Bronchial epithelial cell (primary cell): ENCODE measurements at places on chromosomes 12 and 14.

DNA sequence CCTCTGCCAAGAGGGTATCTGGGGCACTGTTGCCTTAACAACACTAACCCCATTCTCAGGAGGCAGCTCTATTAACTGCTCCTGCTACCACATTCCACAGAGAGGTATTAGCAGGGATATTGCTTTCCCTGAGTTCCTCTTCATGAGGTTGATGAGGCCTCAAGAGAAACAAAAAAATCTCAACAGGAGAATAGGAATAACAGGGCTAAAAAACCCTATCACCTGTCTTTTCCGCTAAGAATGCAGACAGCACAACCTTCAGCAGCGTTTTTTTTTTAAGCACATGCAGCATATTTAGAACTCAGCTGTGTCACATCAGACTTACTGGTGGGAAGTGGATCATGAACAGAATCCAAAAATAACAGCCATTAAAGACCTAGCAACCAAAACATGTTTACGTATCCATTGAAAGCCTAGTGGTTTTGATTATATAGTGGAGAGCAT, 29.2 kb downstream of the ATF7 start:
- DNase-seq, result no peak

DNA sequence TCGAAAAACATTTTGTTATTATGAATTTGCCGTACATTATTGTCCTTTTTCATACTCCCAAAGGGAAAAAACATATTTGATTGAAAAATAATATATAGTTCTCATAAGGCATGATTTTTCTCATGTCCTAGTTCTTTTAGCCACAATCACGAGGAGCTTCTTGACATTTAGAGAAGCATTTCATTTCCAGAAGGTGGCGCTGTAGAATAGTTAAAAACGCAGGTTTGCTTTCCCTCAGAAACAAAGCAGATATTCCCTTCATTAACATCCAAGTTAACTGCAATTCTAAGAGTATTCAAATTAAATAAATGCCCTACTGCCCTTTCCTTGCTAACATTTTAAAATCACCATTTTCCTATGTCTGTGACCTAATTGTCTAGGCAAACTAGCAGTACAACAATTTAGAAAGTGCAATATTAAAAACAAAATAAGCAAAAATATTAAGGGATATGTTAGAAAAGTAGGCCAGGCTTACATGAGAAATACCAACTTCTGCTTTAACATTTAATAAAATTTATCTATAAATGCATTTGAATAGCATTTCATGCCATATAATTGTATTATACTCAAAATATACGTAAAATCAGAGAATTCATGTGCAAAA, 10.9 kb upstream of the PIK3C2G start:
- DNase-seq, result peak; percentile 67

DNA sequence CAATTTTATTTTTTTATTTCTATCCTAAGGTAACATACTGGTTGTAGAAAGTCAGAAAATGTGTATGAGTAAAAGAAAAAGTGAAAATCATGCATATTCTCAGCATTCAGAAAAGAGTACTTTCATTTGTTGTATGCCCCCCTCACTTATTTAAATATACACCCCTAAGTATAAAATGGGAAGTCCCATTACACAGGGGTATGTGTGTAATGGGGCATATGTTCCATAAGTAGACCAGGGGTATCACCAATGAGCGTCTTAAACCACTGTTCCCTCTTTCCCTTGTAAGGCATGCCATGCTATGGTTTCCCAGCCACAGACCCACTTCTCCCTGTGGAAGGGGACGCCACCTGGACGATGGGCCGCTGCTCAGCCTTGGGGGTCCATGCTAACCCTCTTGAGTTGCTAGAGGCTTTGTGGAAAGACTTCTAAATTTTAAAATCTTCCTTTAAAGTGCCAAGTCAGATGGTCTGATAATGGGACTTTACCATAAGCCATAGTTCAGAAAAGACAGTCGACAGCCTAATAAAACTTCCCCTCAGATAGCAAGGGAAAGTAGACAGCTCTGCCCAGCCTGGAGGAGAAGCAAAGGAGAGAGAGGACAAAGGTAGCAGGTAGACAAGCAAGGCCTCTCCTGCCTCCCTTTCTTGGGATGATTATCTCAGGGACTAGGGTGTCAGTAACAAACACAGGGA, 118.2 kb downstream of the ZFP36L1 start:
- no peak for DNase-seq

DNA sequence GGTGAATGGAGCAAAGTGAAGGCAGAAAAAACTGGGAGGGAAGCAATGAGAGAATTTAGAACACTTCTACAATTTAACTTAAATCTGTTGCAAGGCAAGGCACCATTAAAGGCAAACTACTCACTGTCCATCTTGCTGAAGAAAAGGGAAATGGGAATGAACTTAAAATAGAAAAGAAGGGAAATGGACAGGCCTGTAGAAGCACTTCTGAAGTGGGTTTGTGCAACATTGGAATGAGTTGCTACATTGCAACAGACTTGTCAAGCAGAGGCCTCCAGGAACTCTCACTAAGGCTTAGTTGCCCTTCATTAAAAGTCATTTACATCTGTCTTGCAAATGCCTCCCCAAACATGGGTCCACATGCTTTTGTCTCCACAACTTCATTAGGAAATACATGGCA, 13.7 kb upstream of the OR10AD1 start:
- DNase-seq, result no peak

DNA sequence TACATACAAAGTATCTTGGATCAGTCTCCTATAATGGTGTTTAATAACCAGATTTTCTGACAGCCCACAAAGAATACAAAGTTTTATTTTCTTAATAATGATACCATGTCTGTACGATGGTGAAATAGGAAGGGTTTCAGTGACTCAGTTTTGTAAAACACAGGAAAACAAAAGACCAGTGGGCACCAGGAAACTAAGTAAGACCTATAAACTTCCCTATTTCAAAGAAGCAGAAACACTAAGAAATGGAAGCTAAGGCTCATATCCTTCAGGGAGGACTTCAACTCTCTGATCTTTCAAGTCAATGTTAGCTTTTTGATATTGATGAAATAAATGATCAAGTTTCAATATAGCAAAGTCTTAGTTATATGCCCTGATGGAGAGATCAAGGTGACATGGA, 196.0 kb downstream of the DUSP6 start:
- peak; percentile 63 for DNase-seq

DNA sequence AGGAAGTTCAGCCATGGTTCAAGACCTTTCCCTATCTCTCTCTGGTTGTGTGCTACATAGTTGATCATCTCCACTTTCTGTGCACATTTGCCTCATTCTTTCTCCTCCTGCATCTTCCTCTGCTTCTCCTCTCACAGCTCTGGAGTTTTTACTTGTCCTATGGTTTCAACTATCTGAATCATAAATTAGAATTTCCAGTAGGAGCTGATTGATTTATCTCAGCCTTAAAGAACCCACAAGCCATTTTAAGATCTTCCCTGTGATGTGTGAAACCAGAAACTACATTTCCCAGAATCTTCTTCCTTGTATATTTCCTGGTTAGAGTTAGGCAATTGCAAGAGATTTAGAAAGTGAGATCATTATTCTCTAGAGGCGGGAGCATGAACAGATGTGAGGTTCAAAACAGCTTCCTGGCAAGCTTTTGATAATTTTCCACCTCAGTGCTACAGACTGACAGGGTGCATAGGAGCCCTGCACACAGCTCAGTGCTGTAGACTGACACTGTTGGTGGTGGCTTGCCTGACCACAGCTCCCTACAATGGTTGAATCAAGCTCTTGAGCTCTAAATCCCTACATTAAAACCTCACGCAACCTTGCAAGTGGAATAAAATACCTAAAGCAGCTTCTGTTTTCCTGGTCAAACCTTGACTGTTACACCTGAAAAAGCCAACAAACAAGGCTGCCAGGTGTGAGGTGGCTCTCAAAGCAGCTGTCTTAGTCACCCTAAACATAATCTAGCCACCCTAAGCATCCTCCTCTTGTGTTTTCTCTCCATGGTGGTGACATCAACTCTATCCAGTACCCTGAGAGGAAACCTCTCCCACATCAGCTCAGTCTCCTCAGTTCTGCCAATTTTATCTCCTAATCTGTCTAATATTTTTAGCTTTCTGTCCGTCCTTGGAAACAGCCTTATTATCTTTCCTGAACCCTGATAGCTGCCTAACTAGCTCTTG, 21.5 kb upstream of the IFNG start:
- peak; percentile 34 for DNase-seq

DNA sequence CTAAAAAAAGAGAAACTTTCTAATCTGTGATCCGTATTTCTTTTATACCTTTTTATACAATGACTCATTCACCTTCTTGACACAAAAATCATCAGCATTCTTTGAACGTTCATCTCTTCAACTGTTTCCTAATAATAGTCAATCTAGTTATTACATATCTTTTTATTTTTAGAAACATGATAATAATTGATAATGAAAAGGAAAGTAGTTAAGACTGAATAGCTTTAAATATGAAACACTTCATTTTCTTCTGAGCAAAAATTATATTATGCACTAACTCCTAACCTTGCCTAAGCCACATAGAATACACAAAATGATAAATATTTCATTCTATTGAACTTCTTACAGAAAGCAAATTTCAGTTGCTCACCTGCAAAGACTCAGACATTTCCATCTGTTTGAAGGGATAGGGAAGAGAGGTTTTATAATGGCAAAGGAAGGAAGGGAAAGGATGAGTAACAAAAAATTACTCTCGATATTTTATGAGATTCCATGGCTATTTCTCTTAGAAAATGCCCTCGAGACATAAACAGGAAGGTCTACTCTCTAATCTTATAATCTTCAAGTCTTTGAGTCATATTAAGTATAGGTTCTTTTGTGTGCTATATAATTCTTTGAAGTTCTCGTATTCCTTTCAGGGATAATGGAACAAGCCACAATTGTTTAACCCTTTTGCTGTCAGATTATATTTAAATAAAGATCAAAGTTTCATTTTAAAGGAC, 7.5 kb upstream of the KLHL42 start:
- peak; percentile 53 for DNase-seq

- DNase-seq, result no peak
Observed at GRCh38 chr12:108349278-108349688, 10.2 kb upstream of the CMKLR1 start.

- no peak for DNase-seq
Observed at GRCh38 chr14:91380610-91381371, 36.8 kb downstream of the CCDC88C start.

DNA sequence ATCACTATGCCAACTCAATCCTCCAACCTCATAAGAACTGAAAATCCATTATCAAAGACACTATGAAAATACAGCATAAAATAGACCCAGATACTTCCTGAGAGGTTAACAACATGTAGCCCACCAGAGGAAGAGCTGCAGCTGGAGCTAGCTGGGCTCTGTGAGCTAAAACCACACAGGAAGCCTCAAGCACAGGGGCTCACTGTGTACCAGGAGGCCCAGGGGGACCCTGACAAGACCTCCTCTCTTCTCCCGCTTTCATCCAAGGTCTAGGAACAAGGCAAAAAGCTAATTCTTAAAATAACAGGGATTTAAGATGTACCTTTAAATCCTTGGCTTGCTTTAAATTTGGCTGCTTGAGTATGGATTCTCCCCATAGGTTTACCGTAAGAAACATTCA, 53.6 kb downstream of the EIF2S3B start:
- no peak for DNase-seq
